ENCODE measurements at places on chromosomes 5 and 9. TPM values are rescaled to one million over a fixed set of nuclear protein-coding genes. Genes with fewer than 3 reads are reported as not detected.

Gene HTR4
- total RNA-seq, result not detected

- DNase-seq, result no peak
Measured at GRCh38 chr5:4042311-4042710, 446.7 kb downstream of the IRX1 start.

DNA sequence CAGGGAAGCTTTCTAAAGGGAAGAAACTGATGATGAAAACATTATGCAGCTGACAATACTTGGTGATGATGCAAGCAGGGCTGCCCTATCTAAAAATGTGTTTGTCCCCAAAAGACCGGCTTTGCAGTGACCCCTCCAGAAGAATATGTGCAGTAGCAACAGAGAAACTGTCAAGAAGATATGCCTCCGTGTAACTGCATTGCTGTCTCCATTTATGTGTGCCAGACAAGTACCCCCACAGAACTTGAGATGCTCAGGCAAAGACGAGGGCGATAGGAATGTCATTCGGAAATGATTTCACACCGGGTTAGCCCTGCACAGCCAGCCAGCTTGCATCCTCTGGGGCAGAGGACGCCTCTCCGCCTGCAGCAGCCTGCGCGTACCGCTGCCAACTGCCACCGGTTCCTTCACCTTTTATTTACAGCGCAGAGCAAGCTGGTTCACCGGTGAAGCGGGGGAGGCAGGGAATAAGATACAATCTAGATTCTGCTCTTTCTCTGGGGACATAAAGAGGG is 2.0 kb downstream of the GABBR2 start:
- DNase-seq, result no peak

DNA sequence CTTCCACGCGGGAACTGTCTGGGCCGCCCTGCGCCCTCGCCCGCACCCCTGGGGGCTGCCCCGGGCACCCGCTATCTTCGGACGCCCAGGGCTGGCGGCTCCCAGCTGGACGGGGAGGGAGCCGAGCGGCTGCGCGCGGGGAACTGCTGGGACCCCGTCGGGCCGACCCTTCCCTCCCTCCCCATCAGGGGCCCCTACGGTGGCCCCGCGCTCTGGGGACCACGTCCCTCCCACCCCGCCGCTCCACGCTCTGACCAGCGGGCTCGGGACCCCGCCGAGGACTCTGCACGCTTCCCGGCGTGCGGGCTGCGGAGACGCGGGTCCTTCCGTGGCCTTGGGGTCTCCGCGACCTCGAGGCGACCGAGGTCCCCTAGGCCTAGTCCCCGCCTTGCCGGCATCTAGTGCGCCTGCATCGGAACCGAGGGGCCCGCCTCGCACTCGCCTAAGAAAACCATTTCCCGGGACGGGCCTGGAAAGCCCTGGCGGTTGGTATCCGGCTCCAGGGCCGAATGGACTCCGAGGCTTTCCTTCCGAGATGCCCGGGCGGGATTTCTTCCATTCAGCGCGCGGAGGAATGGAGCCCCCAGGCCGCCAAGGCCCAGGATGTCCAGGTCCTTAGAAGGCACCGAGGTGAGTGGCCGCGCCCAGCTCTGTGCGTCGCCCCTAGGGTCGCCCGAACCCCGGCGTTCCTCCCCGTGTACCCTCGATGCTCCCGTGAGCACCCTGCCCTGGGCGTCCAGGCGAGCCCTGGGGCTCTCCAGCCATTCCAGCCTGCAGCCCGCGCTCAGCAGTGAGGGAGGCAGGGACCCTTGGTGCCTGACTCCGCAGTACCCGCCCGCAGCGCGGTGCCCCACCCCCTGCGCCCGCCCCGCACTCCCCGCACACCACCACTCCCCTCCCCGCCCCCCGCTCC is 705 bp upstream of the SLC6A3 start:
- no peak for DNase-seq

DNA sequence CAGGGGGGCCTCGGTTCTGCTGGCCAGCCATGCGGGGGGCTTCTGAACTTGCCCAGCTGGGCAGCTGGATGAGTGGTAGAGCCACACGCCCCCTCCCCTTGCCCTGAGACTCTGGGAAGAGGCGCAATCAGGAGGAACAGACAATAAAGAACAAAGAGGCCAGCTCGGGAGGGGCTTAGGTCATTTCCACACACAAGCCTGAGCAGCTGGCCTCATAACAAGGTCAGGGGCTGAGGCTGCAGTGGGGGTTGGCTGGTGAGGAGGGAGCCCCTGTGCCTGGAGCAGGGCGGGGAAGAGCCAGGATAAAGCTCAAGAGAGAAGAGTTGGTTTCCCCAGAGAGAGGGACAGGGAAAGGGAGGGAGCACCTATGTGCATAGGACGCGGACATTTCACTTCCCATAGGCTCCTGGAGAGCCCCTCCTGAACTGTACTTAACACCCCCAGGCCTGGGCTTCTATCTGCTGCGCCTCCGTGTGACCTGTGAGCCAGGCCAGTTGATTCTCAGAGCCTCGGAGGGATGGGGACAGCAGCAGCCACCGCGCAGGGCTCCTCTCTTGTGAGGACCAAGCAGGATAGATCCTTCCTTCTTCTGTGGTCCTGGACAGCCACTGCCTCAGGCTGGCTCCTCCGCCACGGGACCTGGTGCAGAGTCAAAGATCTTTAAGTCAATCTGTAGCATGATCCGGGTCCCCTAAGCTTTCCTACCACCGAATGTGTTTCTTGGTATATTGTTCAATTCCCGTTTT is 75.3 kb upstream of the GGTA1 start:
- no peak for DNase-seq

DNA sequence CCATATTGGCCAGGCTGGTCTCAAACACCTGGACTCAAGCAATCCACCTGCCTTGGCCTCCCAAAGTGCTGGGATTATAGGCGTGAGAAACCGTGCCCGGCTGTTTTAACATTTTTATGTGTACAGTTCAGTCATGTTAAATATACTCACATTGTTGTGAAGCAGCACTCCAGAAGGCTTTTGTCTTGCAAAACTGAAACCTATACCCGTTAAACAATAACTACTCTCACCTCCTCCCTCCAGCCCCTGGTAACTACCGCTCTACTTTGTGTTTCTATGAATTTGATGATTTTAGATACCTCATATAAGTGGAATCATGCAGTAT is 23.1 kb upstream of the SHB start:
- DNase-seq, result no peak

Gene BNIP1
- 8.4 TPM for total RNA-seq

DNA sequence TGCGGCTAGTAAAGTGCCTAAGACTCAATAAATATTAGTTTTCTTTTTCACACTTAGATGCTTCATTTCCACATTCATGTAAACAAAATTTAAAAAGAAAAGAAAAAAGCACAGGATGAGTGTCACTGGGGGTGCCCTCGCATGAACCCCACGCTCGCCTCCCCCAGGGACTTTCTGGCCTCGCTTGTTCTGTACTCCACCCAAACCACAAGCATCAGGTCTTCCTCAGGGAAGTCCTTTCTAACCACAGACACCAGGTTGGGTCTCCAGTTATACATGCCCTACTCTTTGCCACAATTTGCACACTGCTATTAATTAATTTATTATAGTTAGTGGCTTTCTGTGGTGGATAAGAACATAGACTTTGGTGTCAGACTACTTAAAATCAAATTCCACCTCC is 92.4 kb downstream of the RORB start:
- no peak for DNase-seq

Gene SERF1A
- 7.5 TPM for total RNA-seq

Gene KCNV2
- not detected for total RNA-seq

- no peak for DNase-seq
Measured at GRCh38 chr9:123548741-123549545, 192.9 kb downstream of the CRB2 start.

Gene MSANTD3
- 20.2 TPM for total RNA-seq

Gene ADAMTSL2
- total RNA-seq, result 10.1 TPM

DNA sequence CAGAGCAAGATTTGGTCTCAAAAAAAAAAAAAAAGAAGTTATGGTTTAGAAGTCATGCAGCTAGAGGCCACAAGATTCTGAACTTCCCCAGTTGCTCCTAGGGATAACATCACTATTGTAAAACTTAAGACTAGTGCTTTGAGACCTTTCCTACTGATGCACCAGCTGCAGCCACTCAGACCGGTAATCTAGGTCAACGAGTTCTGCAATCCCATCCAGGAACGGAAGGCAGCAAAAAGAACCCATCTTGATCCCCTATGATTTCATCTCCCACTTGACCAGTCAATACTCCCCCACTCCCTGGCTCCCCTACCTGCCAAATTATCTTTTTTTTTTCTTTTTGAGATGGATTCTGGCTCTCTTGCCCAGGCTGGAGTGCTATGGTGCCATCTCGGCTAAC is 46.9 kb upstream of the TTC39B start:
- no peak for DNase-seq

Gene TIMD4
- total RNA-seq, result not detected

DNA sequence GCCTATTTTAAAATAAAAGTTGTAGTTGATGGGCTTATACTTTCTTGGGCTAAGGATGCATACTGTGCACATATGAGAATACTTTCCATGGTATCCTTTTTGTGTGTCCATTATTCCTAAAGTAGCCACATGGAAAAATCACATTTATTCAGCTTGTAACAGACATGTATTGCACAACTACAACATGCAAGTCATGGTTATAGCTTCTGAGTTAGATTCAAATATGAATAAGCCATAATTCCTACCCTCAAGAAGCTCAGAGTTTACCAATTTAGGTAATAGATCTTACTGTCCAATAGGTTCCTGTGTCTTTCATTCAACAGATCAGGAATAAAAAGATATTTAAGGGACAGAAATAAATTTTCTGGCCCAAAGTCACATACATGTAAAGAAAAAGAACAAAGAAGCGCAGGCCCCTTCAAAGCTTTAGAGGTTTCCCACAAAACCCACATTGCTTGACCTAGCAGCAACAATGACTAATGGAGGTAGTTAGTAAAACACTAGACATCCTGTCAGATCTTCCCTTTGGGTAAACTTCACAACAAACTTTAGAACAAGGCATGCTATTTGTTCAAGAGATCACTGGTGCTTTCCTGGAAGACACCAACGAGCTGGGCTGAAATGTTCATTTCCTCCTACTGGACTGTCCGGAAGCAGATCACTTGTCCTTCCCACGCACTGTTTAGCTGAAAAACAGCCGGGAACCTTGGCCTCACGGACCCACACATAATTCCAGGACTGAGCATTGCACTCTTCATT is 78.4 kb upstream of the ITGA1 start:
- DNase-seq, result no peak

- DNase-seq, result no peak
Measured at GRCh38 chr9:136525207-136525606, 20.6 kb downstream of the NOTCH1 start.

DNA sequence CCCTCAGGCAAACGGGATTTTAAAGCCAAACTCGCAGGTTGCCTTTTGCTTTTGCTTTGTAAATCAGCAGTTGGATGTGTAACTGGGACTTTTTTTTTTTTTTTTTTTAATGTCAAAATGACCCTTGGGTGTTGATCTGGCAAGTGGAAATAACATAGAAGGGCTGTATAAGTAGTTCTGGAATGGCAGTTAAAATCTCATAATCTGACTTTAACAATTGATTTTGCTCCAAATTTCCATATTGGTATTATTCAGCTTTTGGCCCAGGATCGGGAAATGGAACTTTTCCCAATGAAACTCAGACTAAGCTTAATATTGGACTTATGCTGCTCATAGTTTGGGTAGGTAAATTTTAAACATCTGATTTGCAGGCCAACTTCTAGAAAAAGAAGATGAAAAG is 346.8 kb upstream of the NUDT12 start:
- no peak for DNase-seq

- DNase-seq, result no peak
Measured at GRCh38 chr9:92071634-92072033, 43.6 kb downstream of the SPTLC1 start.

Gene SLC45A2
- not detected for total RNA-seq

Gene ZFP2
- 2.0 TPM for total RNA-seq

- no peak for DNase-seq
Measured at GRCh38 chr5:75389430-75389829, 52.4 kb downstream of the HMGCR start.

DNA sequence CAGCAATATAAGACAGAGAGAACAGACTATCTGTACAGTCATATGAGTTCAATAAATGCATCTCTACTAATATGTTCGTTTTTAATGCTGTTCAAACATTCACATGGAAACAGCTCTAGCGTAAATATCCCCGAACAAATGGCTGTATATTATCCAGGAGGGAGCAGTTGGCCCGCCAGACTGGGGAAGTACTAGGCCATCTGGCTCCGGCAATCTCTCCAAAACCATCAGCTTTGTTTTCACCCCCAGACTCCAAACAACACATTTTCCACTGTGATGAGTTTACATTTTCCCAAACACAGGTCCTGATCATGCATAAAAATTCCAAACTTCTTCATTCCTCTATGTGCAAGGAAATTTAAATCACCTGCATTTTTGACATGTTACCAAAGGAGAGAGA is 8.7 kb downstream of the EBF1 start:
- no peak for DNase-seq

DNA sequence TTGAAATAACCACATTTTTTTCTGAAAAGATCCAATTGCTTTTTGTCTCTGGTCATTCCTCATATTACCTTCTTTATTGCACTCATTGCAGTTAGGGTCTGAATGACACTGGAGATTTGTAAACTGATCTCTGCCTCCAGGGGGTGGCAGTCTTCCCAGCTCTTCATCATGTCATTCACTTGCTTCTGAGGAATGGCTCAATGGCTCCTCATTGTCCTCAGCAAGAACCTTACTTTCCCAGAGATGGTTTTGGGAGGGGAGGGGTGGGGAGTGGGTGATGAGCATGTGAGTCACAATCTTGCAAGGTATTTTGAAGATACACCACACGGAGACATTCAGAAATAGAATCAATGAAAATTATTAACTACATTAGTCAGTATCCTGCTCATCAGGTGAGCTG is 159.8 kb upstream of the GAS1 start:
- DNase-seq, result no peak

- DNase-seq, result no peak
Measured at GRCh38 chr5:112381521-112381920, 37.6 kb downstream of the EPB41L4A start.

Gene ITK
- 6.3 TPM for total RNA-seq

Gene KIF2A
- total RNA-seq, result 23.5 TPM

DNA sequence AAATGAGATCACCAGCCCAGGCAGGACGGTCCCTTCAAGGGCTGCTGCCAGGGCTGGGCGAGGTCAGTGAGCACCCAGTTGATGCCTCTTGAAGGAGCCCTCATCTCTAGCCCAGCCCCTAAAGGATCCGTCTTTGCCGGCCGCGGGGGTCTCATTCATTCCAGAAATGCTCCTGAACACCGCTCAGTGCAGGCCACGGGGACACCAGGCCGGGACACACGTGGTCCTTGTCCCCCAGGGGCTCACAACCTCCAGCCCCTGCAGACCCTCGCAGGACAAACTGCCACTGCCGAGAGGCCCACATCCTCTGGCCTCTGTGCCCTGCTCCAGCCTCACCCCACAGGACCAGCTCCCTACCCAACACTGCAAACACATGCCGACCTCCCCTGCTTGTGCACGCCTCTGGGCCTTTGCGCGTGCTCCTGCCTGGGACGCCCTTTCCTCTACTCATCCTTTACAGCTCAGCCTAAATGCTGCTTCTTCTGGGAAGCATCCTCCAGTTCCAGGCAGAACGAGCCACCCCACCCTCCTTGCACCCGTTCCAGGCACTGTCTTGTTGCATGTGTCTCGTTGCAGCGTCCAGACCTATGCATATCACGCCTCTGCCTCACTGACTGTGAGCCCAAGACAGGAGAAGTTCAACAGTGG is 10.3 kb upstream of the LAMC3 start:
- peak; percentile 22 for DNase-seq
